ENCODE measurements at places on chromosomes 4 and X.
A peak's percentile ranks its signal among the peaks of the same experiment; 100 is the strongest.

GRCh38 chr4:23233596-23233995, 540.9 kb downstream of the GBA3 start:
- no peak for DNase-seq

- DNase-seq, result no peak
Measured at GRCh38 chrX:31717474-31717873, 645.6 kb upstream of the FTHL17 start.

GRCh38 chrX:154739952-154740465, 10.9 kb downstream of the GAB3 start:
- no peak for DNase-seq

DNA sequence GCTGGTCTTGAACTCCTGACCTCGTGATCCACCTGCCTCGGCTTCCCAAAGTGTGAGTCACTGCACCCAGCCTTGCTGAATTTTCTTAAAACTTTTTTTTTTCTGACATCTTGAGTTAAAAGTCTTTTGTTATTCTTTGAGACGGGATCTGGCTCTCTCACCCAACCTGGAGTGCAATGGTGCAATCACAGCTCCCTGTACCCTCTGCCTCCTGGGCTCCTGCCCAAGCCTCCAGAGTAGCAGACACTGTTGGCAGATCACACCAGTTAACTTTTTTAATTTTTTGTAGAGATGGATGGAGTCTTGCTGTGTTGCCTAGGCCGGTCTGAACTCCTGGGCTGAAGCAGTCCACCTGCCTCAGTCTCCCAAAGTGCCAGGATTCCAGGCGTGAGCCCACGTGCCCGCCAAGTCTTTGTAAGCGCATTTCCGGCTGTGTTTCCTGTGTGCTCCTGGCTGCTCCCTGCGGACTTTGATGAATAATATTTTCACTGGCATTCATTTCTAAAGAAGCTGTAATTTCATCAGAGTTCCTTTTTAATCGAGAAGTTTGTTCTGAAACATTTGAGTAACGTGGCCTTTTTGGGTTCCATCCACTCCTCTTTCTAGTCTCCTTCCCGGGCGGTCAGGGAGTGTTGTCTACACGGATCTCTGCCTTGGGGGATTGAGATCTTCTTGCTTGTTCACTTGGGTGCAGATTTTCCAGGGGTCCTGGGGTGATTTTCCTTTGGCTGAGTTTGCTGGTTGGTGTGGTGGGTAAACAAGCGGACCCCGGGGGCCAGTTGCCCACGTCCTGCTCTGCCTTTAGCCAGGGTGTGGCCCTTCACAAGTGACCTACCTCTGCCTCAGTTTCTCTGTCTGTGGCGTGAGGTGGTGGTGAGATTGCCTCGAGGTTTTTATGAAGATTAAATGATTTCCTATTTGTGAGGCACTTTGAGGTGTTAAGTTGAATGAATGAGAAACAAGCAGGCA, 44.4 kb downstream of the PCGF3 start:
- no peak for DNase-seq

DNA sequence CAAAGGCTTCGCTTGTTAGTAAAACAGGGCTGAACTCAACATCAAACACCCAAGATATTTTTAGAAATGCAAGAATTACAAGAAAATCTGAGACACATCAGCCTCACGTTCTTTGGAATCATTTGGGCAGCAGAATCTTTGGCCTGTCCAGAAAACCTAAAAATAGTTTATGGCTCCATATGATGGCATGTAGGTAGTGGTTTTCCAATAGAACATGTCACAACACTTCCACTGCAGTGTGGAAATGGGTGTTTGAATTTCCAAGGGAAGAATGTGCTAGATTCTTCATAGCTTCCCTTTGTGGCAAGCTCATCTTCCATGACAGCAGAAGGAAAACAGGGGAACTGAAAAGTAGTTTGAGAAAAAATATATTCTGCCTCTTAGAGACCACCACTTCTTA, 118.8 kb downstream of the ARHGAP6 start:
- DNase-seq, result no peak

- DNase-seq, result no peak
Measured at GRCh38 chrX:105150036-105150435, 70.5 kb downstream of the TEX13A start.

DNA sequence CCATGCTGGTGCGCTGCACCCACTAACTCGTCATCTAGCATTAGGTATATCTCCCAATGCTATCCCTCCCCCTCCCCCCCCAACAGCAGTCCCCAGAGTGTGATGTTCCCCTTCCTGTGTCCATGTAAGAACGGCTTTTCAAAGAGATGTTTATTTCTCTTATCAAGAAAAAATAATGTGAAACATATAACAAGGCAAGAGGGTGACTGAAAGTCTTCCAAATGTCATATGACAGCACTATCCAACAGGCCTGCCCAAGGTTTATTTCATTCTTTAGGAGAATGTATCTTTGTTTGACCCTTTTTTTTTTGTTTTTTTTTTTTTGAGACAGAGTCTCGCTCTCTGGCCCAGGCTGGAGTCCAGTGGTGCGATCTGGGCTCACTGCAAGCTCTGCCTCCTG, 29.9 kb upstream of the REPS2 start:
- no peak for DNase-seq

GRCh38 chr4:40124690-40125089, 68.0 kb downstream of the N4BP2 start:
- DNase-seq, result no peak

- no peak for DNase-seq
Measured at GRCh38 chr4:89889289-89889688, 5.4 kb upstream of the MMRN1 start.

DNA sequence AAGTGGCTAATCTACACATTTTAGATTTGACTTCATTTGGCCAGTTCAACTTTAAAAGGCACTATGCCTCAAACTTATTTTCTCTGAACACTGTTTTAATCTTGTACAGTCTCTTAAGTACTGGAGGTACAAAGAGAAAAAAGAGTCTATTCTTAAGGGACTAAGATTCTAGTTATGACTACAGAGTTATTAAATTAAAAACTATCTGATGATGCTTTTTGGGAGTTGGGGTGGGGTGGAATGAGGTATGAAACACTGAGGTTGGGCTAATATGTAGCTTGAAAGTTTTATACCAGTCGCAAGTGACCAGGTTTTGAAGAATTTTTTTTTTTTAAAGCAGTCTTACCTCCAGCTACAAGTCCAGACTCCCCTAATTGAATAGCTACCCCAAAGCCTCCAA, 17.7 kb upstream of the GPR34 start:
- DNase-seq, result no peak

GRCh38 chr4:119093042-119093827, 42.4 kb upstream of the MYOZ2 start:
- no peak for DNase-seq

DNA sequence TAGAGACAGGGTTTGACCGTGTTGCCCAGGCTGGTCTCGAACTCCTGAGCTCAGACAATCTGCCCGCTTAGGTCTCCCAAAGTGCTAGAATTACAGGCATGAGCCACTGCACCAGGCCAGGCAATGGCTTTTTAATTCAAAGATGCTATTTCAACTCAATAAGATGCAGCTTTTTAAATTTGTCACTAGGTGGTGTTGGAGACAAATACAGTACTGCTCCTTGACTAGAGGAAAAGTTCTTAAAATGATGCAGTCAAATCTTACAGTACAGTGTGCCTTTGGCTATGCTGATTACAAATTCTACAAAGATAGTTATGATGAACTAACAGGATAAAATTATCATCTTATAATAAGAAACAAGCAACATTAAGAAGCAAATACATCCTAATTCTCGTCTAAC, 441.1 kb downstream of the KCNIP4 start:
- peak; percentile 1 for DNase-seq

DNA sequence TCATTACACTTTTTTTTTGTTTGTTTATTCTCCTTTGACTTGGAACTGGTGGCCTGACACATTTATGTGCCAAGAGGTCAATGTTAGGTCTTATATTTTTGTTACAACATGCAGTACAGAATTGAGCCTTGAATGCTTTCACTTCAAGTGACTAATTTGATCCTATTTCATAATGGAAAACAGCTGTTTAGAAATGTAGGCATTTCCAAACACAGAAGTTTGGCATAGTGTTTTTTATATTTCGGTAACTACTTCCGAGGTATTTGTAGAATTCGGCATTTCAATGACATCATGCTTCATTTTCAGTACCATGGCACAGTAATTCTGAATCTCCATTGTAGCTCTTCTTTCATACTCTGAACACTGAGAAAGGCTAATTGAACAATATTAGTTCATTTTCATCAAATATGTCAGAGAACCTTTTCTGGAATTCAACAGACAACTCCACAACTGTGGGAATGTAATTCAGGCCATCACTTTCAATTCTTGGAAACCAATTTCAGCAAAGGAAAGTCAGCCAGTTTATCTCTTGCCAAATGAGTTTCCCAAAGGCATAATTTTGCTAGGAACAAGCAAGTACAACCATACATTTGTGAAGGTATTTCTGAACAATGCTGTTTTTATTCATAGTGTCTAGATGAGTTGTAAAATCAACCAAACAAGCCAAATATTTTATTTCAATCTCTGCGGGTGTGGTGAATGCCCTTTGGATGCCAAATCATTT, 11.4 kb downstream of the FAM120C start:
- no peak for DNase-seq

- no peak for DNase-seq
Measured at GRCh38 chr4:138697851-138698250, 317.7 kb upstream of the NOCT start.

GRCh38 chr4:76540486-76540885, 105.5 kb downstream of the SHROOM3 start:
- DNase-seq, result no peak

DNA sequence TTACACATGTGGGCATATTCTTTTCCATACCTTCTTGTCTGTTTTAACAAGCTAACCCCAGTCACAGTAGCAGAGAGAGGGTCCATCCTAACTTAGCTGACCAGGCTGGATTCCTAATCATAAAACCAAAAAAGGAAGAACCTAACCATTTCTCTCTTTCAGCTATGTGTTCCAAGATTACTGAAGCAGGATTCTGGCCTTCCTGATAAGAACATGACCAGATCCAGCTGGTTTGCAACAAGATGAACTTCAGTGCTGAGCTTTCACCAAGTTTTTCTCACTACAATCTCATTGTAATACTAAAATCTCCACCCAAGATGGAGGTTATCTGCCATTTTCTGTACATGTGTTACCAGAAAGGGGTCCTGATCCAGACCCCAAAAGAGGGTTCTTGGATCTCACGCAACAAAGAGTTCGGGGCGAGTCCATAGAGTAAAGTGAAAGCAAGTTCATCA, 20.4 kb upstream of the UBA6 start:
- no peak for DNase-seq

DNA sequence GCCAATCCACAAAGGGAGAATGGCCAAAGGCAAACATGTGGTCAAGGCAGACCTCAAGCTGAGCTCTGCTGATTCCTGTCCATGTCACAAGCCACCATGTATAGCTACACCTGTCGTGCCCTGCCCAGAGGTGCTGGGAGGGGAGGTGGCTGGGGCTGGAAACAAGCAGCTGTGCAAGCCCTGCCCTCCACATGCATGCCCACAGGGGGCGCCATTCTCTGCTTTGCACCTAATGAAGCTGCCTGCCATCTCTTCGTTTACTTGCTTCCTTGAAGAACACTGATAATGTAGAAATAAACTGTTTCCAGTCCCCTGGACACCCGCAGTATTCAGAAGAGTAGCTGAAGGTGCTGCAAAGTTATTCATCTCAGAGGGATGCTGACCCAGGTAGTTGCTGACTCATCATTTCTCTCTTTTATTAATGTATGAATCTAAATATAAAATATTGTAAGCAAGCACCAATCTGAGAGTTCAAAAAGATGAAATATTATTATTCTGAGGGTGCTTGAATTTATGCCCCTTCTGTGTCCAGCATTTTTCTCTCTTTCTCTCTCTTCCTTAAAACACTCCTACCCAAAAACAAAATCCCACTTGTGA, 278.6 kb downstream of the ADGRA3 start:
- DNase-seq, result no peak

DNA sequence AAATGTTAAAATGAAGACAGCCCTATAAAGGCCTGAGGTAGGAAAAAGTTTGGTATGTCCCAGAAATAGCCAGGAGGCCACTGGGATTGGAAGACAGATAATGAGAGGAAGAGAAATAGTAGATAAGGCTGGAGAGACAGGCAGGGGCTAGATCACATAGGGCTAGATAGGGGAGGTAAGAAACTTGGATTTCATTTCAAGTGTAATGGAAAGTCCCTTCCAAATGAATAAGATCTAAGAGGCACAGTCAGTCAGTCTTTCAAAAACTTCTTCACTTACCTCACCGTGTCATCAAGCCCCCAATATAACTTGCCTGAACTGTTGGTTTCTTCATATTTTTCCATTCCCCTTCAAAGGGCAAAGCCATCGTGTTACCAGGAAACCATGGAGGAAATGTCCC, 121.8 kb downstream of the SPCS3 start:
- DNase-seq, result no peak

DNA sequence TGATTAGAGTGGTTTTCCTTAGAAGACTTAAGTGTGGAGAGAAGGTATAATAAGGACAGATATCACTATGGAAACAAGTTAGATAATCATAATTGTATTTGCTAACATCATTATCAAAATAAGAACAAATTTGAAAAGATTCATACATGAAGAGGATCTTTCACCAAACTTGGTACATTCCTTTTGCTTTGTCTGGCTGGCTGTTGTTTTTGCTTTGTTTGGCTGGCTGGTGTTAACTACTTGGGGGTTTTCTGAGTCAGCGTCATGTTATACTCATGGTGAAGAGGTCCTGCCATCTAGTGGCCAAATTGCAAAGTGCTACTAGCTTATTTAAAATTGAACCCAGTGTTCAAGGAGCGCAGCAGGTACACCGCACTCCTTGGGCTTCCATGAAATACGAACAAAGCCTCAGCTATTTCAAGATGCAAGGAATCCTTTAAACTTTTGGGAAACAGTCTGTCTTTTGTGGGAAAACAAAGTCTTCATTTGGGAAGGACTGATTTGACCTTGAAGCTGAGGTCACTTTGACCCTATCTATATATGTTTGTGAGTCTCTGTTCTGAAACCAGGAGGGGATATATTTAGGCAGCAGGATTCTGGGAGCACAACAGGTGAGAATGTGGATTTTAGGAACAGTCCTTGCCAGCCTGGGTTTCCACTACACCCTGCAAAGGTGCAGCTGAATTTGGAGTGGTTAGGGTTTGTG, 129.7 kb downstream of the PLS3 start:
- peak; percentile 61 for DNase-seq

DNA sequence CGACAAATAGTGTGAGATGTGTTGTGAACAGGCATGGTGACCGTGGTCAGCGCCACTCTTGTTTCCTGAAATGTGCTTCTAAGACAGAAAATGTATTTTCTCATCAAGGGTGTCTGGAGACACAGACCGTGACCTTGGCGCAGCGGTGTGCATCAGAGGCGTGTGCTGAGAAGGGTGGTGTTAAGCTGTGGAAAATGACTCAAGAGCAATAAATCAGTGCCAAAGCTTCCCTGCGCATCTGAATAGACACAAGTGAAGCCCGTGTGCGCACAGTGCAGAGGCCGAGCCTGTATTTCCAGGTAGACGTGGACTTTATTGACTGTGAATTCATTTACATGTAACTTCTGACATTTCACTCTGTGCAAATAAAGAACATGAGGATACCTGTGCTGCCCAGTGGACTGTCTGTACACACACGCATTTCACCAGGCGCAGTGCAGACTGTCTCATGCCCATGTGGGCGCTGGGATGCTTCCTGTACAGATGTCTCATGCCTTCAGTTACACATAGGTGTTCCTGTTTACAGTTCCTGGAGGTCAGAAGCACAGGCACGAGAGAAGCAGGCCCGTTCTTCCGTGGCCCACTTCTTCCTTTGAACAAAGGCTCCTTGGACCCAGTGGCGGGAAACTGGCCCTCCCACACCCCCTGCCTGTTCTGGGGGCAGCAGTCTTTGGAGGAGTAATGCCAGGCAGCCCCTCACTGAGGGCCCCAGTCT, 31.9 kb downstream of the NSG1 start:
- DNase-seq, result no peak

GRCh38 chrX:78314561-78314960, 12.8 kb downstream of the CYSLTR1 start:
- DNase-seq, result no peak

Measured in NCI-H460 (cell line).